ENCODE measurements at places on chromosomes 11 and 22. TPM values are rescaled to one million over a fixed set of nuclear protein-coding genes. Genes with fewer than 3 reads are reported as not detected.

DNA sequence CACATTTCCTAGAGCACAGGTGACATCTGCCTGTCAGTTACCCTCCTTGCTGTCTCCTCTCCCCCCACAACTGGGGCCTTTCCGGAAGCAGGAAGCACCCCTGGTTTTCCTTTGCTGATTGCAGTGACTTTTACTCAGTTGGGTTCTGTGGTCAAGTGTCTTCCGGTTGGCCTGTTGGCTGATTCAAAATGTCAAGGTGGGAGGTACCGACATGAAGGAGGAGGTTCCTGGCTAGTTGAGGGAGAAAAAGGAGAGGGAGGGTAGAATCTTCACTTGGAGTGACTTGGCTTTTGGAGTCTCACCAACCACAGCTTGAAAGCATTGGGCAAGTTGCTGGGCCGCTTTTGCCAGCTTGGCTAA is 9.3 kb upstream of the ADAMTS15 start:
- no peak for DNase-seq

DNA sequence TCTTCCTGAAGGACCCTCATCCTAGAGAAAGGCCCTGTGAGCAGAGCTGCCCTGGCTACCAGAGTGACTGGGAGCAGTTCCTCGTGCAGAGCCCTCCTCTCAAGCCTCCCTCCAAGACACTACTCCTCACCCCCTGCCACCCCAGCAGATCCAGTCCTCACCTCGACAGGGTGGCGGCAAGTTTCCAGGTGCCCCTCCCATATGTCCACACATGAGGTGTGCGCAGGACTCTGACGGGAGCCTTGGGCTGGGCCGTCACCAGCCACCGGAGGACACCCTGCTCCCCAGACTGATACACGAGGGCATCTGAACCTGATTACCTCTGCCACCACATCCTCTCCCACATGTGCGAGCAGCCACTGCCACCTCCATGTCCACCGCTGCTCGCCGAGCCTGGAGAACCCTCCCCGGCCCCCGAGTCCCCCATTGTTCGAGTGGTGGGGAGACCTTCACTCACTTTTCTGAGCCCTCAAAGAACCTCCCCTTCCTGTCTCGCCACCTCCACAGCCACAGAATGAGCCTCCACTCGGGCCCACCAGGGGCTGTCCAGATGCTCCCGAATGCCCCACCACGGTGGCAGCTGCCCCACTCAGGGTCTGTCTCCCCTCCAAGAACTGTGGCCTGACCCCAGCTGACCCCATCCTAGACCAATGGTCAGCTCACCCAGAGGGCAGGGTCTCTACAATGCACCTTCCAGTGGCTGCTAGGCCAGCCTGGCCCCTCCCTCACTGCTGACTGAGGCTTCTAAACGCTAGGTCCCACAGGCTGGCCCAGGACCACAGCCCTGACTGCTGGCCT is 62.5 kb downstream of the DGCR2 start:
- DNase-seq, result no peak

POU2F3 gene
- not detected for total RNA-seq

GGTLC2 gene
- not detected for total RNA-seq

DNA sequence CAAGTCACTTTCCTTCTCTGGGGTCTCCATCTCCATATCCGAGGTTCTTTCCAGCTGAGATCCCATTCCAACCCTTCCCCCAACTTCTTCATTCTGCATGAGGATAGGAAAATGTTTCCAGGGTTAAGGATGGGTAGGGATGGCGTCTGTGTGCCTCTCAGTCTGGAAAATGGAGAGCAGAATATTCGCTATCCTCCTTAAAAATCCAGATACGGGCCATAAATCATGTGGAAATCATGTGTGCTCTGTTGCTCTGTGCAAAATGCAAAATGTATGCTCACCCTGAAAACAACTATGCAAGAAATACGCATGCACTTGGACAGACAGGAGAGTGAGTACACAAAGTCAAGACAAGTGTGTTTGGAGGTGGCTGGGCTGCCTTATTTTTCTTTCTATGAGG is 3.2 kb downstream of the CREB3L1 start:
- DNase-seq, result no peak

DNA sequence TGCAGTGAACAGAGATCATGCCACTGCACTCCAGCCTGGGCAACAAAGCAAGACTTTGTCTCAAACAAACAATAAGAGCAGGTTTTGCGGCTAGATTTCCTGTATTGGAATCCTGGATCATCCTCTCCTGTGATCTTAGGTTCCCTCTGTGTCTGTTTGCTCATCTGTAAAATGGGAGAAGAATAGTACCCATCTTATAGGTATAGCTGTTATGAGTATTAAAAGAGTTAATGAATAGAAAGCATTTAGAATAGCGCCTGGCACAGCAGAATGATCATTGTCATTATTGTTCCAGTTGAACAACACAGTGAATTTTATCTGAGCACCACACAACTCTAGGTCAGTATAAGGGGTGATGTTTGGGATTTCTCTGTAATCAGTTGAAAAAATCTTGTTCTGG is 10.8 kb downstream of the MARK2 start:
- no peak for DNase-seq

E2F8 gene
- total RNA-seq, result 4.8 TPM

RBMXL2 gene
- total RNA-seq, result not detected
